Astrocyte of the spinal cord (primary cell): ENCODE measurements at places on chromosomes 16 and 17.

- DNase-seq: no peak
Observed at GRCh38 chr16:51267681-51268080, 116.6 kb upstream of the SALL1 start.

- DNase-seq: peak; percentile 5
Observed at GRCh38 chr17:7767405-7768021, 50.0 kb downstream of the DNAH2 start.

- DNase-seq: no peak
Observed at GRCh38 chr17:33688771-33689170, 395.7 kb upstream of the ASIC2 start.

GRCh38 chr17:74755533-74755932 lies 7.1 kb downstream of the NHERF1 start:
- no peak for DNase-seq

- DNase-seq: no peak
Observed at GRCh38 chr17:47975189-47975822, 4.4 kb downstream of the CDK5RAP3 start.

DNA sequence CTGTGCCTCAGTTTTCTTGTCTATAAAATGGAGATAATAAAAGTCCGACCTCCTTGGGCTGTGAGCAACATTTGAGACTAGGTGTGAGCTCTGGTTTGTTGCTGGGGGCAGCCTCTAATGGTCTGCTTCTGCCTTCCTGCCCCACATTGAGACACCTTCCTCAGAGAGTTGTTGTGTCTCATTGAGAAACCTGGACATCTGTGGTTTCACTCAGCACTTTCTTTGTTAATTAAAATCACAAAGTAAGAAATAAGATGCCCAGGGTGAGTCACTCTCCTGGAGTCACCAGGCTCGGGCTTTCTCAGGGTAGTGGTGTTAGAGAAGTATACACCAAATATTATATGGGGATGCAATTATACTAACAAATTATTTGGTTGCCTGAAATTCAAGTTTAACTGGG lies 389.2 kb upstream of the SALL1 start:
- peak; percentile 58 for DNase-seq

- no peak for DNase-seq
Observed at GRCh38 chr16:57341062-57341440, 17.5 kb upstream of the CCL22 start.

- no peak for DNase-seq
Observed at GRCh38 chr16:19716183-19716582, 1.8 kb downstream of the KNOP1 start.

GRCh38 chr16:28011971-28012445 lies 51.5 kb downstream of the GSG1L start:
- peak; percentile 3 for DNase-seq

DNA sequence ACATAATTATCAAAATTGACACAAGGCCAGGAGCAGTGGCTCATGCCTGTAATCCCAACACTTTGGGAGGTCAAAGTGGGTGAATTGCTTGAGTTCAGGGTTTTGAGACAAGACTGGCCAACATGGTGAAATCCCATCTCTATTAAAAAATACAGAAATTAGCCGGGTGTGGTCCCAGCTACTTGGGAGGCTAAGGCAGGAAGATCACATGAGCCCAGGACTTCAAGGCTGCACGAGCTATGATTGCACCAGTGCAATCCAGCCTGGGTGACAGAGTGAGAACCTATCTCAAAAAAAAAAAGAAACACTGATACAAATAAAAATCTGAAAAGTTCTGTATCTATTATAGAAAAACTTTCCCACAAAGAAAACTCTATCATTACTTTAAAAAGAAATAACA lies 15.5 kb downstream of the MYH10 start:
- no peak for DNase-seq

- DNase-seq: no peak
Observed at GRCh38 chr17:83006515-83007455, 72.6 kb upstream of the METRNL start.

- no peak for DNase-seq
Observed at GRCh38 chr16:58426966-58427365, 34.7 kb downstream of the GINS3 start.

DNA sequence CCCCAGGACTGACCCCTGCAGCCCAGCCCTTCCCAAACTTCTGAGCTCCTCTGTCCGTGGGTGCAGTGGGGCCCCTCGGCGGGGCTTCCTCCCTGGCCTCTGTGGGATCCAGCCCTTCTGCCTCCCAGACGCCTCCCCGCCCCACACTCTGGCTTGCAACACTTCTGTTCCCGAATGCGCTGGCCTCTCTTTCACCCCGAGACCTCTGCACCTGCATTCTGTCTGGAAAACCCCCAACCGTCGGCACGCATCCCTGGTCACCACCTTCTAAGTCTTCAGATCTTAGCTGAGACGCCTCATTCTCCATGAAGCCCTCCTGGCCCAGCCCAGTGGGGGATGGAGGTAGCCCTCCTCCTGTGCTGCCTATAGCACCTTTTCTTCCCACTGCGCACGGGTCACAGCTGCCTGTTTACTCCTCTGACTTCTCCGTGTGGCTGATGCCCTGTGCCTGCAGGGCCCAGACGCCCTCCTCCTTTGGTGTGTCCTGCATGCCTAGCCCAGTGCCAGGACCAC lies 26.4 kb downstream of the TMEM235 start:
- DNase-seq: peak; percentile 22

GRCh38 chr17:1931844-1932579 lies 93.1 kb downstream of the RTN4RL1 start:
- DNase-seq: peak; percentile 31
